Left renal pelvis (tissue), 4 donors: ENCODE measurements at places on chromosomes 1 and 21.

GRCh38 chr1:201531551-201532425, 7.1 kb upstream of the NAV1 start:
- DNase-seq = no peak

DNA sequence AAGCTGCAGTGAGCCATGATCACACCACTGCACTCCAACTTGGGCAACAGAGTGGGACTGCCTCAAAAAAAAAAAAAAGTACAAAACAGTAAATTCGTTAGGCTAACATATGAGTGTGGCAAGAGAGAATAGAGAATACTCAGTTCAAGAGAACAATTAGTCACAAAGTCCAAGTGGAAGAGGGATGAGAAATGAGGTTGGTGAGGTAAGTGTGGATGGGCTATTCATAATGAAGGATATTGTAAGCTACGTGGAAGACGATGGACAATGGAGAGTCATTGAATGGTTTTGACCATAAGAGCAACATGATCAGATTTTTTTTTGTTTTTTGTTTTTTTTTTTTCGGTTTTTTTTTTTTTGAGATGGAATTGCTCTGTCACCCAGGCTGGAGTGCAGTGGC, 34.8 kb downstream of the WDTC1 start:
- no peak for DNase-seq

DNA sequence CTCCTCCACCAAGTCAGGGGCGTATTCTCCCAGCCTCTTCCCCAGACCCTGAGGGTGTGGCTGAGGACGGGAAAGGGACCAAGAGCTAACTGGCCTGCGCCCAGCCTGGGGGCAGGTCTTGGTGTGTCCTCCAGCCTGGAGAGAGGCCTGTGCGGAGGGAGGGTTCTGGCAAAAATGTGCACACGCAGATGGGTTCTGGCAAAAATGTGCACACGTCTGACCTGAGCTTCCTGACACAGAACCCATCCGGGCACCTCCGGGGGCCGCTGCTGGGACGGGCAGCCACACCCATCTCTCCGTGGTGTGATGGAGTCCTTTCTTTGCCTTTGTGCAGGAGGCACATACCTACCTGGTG, 23.1 kb upstream of the PKP1 start:
- DNase-seq = no peak

DNA sequence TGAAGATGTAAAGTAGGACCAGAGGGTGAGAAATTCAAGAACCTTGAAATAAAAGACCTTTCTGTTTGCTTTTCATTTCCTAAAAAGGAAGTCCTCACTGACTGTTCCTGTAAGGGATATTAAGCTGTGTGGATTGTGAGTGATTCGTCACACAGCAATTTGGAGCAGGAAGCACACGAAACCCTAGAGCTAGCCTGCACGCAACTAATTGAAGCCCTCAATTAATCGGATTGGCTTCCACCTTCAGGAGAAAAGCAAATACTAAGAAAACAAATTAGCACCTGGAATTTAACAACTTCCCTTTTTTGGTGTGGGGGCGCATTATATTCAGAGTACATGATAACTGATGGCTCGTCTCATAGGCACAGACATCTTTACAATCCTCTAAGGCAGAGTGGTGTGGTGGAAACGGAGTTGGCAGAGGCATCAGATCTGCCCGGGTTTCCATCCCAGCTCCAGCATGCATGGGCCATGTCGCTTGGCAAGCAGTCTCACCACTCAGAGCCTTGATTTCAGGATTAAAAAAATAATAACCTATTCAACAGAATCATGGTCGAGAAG, 95.2 kb downstream of the KCNJ15 start:
- no peak for DNase-seq

DNA sequence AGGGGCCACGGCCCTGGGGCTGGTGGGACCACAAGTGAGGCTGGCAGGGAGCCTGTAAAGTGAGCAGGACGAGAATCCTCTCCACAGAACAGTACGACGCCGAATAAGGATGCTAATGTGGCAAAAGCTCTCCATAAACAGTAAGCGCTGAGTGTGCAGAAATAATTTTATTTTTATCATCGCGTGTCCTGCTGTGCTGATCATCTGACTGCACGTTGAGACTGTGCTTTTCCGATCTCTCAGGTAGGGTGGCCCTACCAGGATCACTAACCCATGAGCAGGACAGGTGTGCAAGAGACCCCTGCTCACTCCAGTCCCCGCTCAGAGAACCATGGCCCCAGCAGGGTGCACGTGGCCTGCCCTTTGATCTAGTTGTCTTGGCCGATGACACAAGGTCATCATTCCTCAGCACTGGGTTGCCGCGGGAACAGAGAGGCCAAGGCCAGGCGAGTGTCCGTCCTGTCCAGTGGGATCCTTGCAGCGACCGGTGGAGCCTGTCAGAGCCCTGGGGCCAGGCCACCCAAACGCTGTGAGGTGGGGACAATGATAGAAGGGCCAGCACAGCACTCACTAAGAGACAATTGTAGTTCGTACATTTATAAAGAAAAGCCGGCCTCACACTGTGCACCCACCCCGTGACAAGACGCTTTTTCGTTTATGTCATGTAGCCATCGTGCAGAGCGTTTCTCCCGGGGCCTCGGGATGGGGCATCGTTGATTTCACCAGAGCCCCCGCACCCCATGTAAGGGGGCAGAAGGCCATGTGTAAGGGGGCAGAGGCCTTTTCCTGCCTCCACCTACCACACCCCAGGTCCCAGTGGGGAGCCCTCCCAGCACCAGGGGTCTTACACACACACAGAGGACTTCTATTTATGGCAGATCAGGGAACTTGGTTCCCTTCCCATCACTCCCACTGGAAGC, 52.7 kb upstream of the ADARB1 start:
- no peak for DNase-seq

GRCh38 chr1:197180252-197180878, 33.9 kb upstream of the ASPM start:
- peak; percentile 5 for DNase-seq

- DNase-seq = no peak
Observed at GRCh38 chr1:207051191-207051943, at the start of gene YOD1. Gene YOD1, minus strand, starts transcription at chr1:207051208. Its CDS starts 178 bp downstream, at chr1:207051030.

DNA sequence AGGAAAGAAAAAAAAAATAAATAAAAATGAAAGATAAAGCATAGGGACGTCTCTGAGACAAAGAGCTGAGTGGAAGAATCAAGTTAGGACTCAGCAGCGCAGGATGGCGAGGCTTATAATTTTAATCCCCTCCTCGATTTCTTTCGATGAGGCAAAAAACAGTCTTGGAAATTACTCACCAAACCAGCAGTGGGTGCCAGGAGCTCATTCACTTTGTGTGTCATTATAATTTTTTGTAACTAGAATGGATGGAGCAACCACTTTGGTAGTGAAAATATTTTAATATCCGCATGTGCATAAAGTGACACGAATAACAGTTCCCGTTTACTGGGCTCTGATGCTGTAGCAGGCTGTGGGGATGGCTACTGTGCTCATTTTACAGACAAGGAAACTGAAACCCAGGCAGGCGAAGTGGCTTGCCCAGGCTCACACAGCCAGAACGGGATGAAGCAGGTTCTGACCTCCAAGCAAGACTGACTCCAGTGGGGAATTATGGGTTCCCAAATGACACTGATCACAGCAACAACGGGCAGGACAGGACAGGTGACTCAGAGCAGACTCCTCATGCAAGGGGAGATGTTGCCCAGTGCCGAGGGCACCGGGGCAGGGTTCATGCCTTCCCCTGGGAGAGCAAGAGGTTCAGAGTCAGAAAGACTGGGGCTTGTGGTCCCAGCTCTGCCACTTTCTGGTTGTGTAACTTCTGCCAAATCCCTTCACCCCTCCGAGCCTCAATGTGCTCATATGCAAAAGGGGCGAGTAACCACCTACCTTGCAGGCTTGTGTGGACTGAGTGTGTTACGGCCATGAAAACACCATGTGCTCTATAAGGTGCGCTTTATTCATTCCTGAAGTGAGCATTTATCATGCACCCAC, 63.6 kb downstream of the RUNX3 start:
- DNase-seq = no peak

GRCh38 chr1:236457775-236458174, 63.7 kb downstream of the EDARADD start:
- no peak for DNase-seq

GRCh38 chr1:21603177-21604138, 65.7 kb downstream of the RAP1GAP start:
- no peak for DNase-seq

GRCh38 chr1:40708750-40709099, 17.2 kb downstream of the NFYC start:
- no peak for DNase-seq

- DNase-seq = no peak
Observed at GRCh38 chr1:67485046-67485811, 55.0 kb upstream of the SERBP1 start.

GRCh38 chr1:102500758-102501157, 504.0 kb upstream of the OLFM3 start:
- no peak for DNase-seq

- no peak for DNase-seq
Observed at GRCh38 chr1:5890346-5891106, 101.7 kb downstream of the NPHP4 start.

DNA sequence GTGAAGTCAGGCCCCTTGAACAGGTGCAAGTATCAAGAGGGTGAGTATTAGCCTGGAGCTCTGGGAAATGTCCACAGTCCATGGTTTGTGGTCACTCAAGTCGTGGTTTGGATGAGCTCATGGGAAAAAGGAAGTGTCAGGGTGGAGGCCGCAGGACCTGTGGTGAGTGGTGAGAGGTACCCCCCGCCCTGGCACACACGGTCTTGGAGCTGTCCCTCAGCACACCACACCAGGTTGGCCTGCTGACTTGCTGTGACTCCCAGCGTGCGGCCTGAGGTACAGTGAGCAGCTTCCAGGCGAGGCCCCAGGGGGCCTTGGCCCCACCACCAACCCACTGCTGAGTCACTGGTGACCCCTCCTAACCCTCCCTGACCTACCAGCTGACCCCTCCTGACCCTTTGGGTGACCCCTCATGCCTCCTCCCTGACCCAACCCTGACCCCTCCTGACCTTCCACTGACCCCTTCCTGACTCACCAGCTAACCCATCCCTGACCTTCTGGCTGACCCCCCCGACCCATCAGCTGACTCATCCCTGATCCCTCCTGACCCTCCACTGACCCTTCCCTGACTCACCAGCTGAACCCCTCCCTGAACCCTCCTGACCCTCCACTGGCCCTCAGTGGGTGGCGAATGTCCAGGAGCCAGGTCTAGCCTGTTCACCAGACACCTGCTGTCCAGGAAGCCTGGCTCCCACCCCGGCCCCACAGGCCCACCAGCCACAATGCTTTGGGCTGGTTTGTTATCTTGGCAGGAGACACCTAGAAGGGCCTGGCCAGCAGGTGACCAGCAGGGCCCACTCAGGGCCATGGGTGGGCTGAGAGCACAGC, 34.8 kb upstream of the RNF187 start:
- no peak for DNase-seq

GRCh38 chr1:173823781-173824314, 625 bp upstream of the DARS2 start:
- no peak for DNase-seq

DNA sequence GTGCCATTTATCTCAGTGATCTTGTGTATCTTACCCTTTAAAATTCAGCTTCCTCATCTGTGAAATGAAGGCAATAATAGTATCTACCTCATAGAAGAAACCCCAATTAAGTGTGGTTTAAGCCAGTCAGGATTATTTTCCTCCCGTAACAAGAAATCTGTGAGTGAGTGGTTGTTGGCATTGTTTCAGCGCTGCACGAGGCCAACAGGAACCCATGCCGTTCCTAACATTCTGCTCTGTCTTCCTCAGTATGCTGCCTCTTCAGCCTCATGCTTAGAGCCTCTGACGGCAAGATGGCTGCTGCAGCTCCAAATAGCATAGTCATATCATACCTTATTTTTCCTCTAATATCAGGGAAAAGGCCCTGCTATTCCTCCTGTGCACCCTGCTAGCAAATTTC, 289.7 kb downstream of the TM2D1 start:
- DNase-seq = no peak
